ENCODE measurements at places on chromosomes 2 and 18.

- no peak overlapping the region for H3K4me3 ChIP-seq
- peaks cover 24% of the 10 kb centered on the region for H3K36me3 ChIP-seq
- H3K27ac ChIP-seq: peak overlapping the region; percentile 13
- H3K27me3 ChIP-seq: no peaks in the 10 kb centered on the region
- no peak for DNase-seq
These were observed 18.2 kb upstream of the C2orf66 start for GRCh38 chr2:196827356-196827755.

DNA sequence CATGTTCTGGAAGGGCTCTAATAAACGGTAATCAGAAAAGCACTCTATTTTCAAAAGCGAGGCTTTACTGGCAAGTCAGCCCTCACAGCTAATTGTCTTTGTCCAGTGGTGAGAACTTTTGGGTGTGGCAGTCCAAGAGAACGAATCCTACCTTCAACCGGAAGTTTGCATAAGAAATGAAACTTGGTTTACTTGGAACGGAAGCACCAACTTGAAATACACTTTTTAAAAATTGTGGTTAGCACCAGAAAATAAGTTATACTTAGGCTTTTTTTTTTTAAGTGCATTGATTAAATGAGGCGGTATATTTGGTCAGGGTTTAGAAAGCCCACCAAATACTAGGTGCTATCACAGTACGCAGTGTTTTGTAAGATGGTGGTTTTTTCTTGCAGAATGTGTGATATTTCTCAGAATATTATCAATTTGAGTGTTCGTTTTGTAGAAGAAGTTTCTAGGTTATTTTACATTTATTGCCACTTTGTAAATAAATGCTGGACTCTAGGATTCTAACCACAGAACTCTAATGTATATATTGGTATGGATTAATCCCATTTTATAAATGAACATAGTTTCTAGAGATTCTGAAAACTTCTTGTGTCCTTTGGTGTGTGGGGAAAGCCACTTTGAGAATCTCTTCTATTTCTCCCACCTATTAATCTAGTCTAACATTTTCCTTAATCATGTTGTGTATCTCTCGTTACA is 1.2 kb downstream of the MYL12A start:
- peaks cover 7% of the 10 kb centered on the region for H3K27me3 ChIP-seq
- H3K27ac ChIP-seq: peak overlapping the region; percentile 99
- H3K4me3 ChIP-seq: peak overlapping the region; percentile 88
- peaks cover 50% of the 10 kb centered on the region for H3K4me1 ChIP-seq
- peak; percentile 56 for DNase-seq

DNA sequence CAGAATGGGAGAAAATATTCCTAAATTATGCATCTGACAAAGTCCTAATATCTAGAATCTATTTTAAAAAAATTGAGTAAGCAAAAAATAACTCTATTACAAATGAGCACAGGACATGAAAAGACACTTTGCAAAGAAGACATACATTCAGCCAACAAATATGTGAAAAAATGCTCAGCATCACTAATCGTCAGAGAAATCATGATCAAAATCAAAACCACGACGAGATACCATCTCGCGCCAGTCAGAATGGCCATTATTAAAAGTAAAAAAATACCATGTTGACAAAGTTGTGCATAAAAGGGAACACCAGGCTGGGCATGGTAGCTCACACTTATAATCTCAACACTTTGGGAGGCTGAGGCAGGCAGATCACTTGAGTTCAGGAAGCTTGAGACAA is 63.5 kb downstream of the EVA1A start:
- no peaks in the 10 kb centered on the region for H3K4me1 ChIP-seq
- no peaks in the 10 kb centered on the region for H3K36me3 ChIP-seq
- H3K27ac ChIP-seq: no peak overlapping the region
- no peak overlapping the region for H3K4me3 ChIP-seq
- peaks cover 12% of the 10 kb centered on the region for H3K27me3 ChIP-seq

- no peak overlapping the region for H3K4me3 ChIP-seq
- H3K4me1 ChIP-seq: no peaks in the 10 kb centered on the region
- H3K27ac ChIP-seq: no peak overlapping the region
- no peaks in the 10 kb centered on the region for H3K36me3 ChIP-seq
These were observed 211.0 kb downstream of the KCNE4 start for GRCh38 chr2:223262946-223263345.

GRCh38 chr2:180219491-180219890 is 212.4 kb upstream of the CWC22 start:
- H3K4me3 ChIP-seq: no peak overlapping the region
- no peaks in the 10 kb centered on the region for H3K36me3 ChIP-seq
- no peaks in the 10 kb centered on the region for H3K27me3 ChIP-seq
- H3K27ac ChIP-seq: no peak overlapping the region

GRCh38 chr2:72813841-72814240 is 12.0 kb downstream of the EXOC6B start:
- H3K27ac ChIP-seq: no peak overlapping the region
- peaks cover 11% of the 10 kb centered on the region for H3K36me3 ChIP-seq
- DNase-seq: no peak
- no peak overlapping the region for H3K4me3 ChIP-seq
- peaks cover 4% of the 10 kb centered on the region for H3K4me1 ChIP-seq

- no peak overlapping the region for H3K4me3 ChIP-seq
- no peaks in the 10 kb centered on the region for H3K36me3 ChIP-seq
- peaks cover 4% of the 10 kb centered on the region for H3K27me3 ChIP-seq
- no peak overlapping the region for H3K27ac ChIP-seq
These were observed 32.2 kb upstream of the LPIN2 start for GRCh38 chr18:3044931-3045698.

DNA sequence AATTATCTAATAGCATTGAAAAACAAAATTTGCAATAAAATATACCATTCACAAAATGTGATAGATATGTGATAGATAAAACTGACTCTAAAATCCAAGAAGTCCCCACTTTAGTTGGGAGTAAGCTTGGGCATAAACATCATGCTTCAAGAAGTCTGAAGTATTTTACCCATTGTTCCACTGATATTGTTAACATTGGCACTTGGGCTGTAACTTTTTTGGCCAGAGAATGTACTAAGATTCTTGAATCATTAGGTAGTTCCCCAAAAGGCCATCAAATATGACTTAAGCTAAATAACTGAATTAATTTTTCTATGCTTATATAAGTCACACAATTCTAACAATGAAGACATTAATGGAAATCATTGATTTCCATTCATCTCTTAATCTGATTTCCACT is 413.6 kb downstream of the CDH2 start:
- DNase-seq: no peak
- no peaks in the 10 kb centered on the region for H3K4me1 ChIP-seq
- H3K27me3 ChIP-seq: no peaks in the 10 kb centered on the region
- no peak overlapping the region for H3K4me3 ChIP-seq

- H3K4me1 ChIP-seq: no peaks in the 10 kb centered on the region
- no peak for DNase-seq
- H3K36me3 ChIP-seq: peaks cover 38% of the 10 kb centered on the region
- no peaks in the 10 kb centered on the region for H3K27me3 ChIP-seq
- H3K27ac ChIP-seq: no peak overlapping the region
These were observed 95.5 kb downstream of the C2orf74 start for GRCh38 chr2:61257446-61257845.

DNA sequence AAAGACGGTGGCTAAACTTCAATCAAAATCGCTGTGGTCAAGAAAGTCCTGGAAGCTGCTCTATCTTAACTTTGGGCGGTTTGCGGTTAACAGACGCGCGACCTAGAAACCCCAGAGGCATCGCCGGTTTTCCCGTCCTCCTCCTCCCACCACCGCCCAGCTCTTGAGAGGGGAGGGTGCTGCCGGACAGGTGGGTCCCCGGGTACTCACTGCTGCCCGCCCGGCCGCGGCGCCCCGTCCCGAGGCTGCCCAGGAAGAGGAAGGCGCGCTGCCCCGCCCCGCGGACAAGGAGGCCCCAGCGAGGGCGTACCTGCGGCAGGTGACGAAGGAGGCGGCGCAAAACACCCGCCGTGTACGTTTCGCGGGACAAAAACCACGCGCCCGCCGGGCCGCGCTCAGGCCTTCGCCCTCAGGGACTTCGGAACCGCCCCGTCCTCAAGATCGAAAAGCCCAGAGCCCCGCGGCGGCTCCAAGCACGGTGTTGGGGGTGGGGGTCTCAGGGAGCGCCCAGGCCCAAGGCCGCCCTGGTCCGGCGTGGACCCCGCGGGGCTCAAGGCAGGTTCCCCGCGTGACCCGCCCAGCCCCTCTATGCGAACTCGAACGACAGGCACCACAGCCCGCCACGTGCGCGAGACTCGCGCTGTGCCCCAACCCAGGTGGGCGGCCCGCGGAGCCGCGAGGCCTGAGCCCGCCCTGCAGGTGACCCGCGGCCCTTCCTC is at the start of gene SH3YL1:
TSS of gene SH3YL1 (minus strand) at position 259 of the 719 bp plus-strand sequence. CDS start at position 211, 48 bp downstream.
- H3K27me3 ChIP-seq: no peaks in the 10 kb centered on the region
- DNase-seq: peak; percentile 76
- H3K4me1 ChIP-seq: peaks cover 40% of the 10 kb centered on the region
- peak within 1 kb of the TSS; percentile 82 for H3K4me3 ChIP-seq

DNA sequence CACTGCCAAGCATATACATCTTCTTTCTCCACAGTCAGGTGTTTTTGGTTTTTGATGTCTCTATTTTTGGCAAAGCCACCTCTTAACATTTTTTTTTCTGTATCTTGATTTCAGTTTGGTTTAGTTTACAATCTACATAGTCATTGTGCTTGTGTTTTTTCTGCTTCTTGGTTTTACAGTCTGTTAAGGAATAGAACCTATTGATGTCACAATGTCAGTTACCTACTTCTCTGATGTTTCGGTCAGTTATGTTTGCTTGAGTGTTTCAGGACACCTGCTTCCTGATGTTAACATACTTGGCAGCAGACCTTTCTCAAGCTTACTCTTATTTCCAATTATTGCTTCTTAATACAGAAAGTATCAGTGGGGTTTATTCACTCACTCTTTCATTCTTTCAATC is 253.3 kb downstream of the SPAG16 start:
- H3K4me1 ChIP-seq: no peaks in the 10 kb centered on the region
- no peak overlapping the region for H3K27ac ChIP-seq
- DNase-seq: no peak
- H3K27me3 ChIP-seq: no peaks in the 10 kb centered on the region
- no peaks in the 10 kb centered on the region for H3K36me3 ChIP-seq
- H3K4me3 ChIP-seq: no peak overlapping the region
